ENCODE measurements at places on chromosomes 2 and 18. TPM values are rescaled to one million over a fixed set of nuclear protein-coding genes. Genes with fewer than 3 reads are reported as not detected.

SERPINB4 gene
- not detected for total RNA-seq

POTEJ gene
- total RNA-seq, result not detected

ZNF804A gene
- not detected for total RNA-seq

INPP5D gene
- 155 TPM for total RNA-seq

B4GALT6 gene
- 23.6 TPM for total RNA-seq

PSMA8 gene
- total RNA-seq, result 1.3 TPM

NPHP1 gene
- total RNA-seq, result 0.28 TPM

FNDC4 gene
- total RNA-seq, result not detected

TDRD15 gene
- total RNA-seq, result 0.14 TPM

MATN3 gene
- not detected for total RNA-seq

TRIM43 gene
- not detected for total RNA-seq

CCDC141 gene
- total RNA-seq, result 0.24 TPM

GRHL1 gene
- total RNA-seq, result 1.1 TPM

PLGLB1 gene
- not detected for total RNA-seq

LIMS2 gene
- total RNA-seq, result not detected

COL3A1 gene
- not detected for total RNA-seq

PRKAG3 gene
- total RNA-seq, result not detected

RIT2 gene
- total RNA-seq, result not detected

DNAJC5G gene
- total RNA-seq, result not detected

CHRNG gene
- not detected for total RNA-seq

SFT2D3 gene
- total RNA-seq, result 5.2 TPM

CTAGE1 gene
- total RNA-seq, result not detected

NDUFS1 gene
- total RNA-seq, result 78.0 TPM

E2F6 gene
- 11.6 TPM for total RNA-seq

UGT1A7 gene
- total RNA-seq, result not detected

CD8B2 gene
- 0.10 TPM for total RNA-seq

COLEC11 gene
- total RNA-seq, result not detected

TTN gene
- 2.1 TPM for total RNA-seq

BOD1L2 gene
- not detected for total RNA-seq

ITGB6 gene
- not detected for total RNA-seq

PPP1R1C gene
- not detected for total RNA-seq

MEIS1 gene
- 3.6 TPM for total RNA-seq

HOXD12 gene
- total RNA-seq, result not detected
